ENCODE measurements at places on chromosomes 6 and 20. TPM values are rescaled to one million over a fixed set of nuclear protein-coding genes. Genes with fewer than 3 reads are reported as not detected.

ULBP2 gene
- total RNA-seq, result 0.23 TPM

GRM1 gene
- total RNA-seq, result 0.16 TPM

RNF182 gene
- 4.2 TPM for total RNA-seq

CPXM1 gene
- 160 TPM for total RNA-seq

All from mesothelial cell of epicardium (in vitro differentiated cells).